H9 (cell line): ENCODE measurements at places on chromosomes 12 and 14. TPM values are rescaled to one million over a fixed set of nuclear protein-coding genes. Genes with fewer than 3 reads are reported as not detected.

GRCh38 chr14:97948841-97949240, 1151.7 kb downstream of the VRK1 start:
- DNase-seq = no peak

DNA sequence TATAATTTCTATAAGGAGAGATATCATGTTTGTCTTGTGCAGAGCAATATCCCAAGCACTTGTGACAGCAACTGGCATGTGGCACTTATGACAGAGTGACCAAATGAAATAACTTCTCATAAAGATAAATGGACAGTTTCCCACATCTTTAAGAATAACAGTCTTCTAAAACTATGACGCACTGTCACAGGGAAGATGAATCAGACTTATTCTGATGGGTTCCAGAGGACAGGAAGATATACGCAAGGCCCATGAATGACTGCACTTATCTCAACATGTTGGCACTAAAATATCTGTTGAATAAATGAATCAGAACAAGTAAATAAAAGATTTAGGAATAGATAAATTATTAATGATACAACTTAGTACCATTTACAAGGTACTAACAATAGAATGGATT, 465.8 kb upstream of the SYT1 start:
- no peak for DNase-seq

GRCh38 chr14:22820731-22821130, 5.5 kb upstream of the SLC7A7 start:
- DNase-seq = no peak

SRGAP1 gene
- total RNA-seq = 3.4 and 4.8 TPM in 2 replicates

- DNase-seq = no peak
Observed at GRCh38 chr14:77106666-77107065, 8.6 kb downstream of the CIPC start.

LUM gene
- total RNA-seq = not detected in 2 replicates

SLC38A2 gene
- total RNA-seq = 421 and 453 TPM in 2 replicates

PTCSC3 gene
- not detected in 2 replicates for total RNA-seq

- DNase-seq = peak; percentile 77
Observed at GRCh38 chr12:57803319-57803893, 15.1 kb downstream of the AVIL start.

DNA sequence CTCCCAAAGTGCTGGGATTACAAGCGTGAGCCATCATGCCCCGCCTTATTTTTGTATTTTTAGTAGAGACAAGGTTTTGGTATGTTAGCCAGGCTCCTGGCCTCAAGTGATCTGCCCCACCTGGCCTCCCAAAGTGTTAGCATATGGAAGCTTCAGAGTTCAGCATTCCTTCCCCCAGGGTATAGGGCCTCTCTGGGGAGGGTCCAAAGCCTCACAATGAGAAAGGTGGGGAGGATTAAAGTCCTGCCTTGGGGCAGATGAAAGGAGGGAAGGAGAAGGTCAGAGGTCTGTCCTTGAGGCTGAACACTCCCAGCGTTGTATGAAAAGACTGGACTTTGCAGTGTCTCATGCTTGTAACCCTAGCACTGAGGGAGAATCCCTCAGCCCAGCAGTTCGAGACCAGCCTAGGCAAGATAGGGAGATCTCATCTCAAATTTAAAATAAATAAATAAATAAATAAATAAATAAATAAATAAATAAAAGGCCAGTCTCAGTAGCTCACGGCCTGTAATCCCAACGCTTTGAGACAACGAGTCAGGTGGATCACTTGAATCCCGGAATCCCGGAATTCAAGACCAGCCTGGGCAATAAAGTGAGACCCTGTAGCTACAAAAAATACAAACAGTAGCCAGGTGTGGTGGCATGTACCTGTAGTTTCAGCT, 22.0 kb upstream of the RCOR1 start:
- peak; percentile 83 for DNase-seq

DNA sequence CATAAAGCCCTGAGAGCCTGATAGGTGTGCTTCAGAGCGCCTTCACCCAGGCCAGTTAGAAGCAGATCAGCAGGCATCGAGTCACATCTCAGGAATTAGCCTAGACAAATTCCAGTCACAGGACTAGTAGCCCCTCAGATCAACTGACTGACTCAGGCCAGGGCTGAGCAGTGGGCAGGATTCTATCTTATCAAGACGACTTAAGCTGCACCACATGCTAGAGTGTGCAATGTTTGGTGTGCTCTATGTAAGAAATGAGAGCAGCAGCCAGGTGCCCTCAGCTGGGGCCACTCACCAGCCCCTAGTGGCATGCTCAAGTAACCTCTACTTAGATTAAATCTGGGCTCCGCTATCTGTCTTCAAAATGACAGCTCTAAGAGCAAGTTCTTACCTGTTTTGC, 19.7 kb upstream of the NGB start:
- no peak for DNase-seq

DNA sequence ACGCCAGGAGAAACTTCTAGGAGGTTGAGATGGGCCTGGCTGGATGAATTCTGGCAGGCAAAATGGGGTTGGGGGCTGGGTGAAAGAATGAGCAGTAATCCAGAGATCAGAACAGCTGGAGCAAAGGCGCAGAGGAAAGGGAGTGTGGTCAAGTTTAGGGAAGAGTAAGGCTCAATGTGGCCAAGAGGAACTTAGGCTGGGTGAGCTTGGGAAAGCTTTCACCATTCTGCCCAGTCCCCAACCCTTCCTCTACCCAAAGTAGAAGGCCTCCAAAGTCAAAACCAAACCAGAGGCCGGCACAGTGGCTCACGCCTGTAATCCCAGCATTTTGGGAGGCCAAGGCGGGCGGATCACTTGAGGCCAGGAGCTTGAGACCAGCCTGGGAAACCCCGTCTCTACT, 10.2 kb upstream of the RABGGTA start:
- DNase-seq = no peak

GRCh38 chr14:30264161-30264560, 294.8 kb upstream of the G2E3 start:
- DNase-seq = no peak

- DNase-seq = no peak
Observed at GRCh38 chr14:75153295-75153694, 23.1 kb downstream of the TMED10 start.

DNA sequence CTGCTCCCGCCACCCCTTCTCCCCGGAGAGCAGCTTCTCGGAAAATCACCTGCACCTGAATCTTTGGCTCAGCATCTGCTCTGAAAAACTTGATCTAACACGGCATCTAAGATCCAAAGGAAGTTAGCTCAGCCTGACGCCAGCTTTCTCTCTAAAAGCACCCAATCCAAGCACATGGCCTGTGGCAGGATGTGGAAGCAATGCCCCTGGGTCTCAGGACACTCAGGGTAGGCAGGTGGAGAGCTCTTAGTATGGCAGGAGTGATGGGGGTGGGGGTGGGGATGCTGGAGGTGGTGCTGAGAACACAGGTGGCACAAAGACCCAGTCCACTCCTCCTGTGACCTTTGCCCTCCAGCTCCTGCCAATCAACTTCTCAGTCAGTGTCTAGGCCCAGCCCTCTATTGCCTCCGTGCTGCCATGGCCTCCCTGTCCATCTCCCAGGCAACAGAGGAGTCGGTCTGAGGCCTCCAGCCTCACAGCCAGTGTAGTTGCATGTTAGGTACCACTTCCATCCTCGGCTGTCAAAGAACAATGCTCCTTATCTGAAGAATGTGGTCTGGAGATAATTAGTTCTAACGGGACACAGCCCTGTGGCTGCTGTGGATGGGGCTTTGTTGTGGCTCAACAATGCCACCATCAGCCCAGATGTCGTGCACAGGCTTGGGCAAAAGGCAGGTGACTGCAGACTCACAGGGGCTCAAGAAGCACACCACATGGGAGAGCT, 180.0 kb upstream of the C14orf180 start:
- peak; percentile 29 for DNase-seq

GRCh38 chr12:57039016-57039798, 10.7 kb downstream of the MYO1A start:
- DNase-seq = no peak

- DNase-seq = no peak
Observed at GRCh38 chr12:24822121-24822899, 126.6 kb downstream of the BCAT1 start.

CKAP4 gene
- 59.6 and 62.4 TPM in 2 replicates for total RNA-seq

MDGA2 gene
- 1.9 and 2.1 TPM in 2 replicates for total RNA-seq

- no peak for DNase-seq
Observed at GRCh38 chr14:68250927-68251768, 431.6 kb downstream of the RAD51B start.
